ENCODE measurements at places on chromosomes 3 and 15.

DNA sequence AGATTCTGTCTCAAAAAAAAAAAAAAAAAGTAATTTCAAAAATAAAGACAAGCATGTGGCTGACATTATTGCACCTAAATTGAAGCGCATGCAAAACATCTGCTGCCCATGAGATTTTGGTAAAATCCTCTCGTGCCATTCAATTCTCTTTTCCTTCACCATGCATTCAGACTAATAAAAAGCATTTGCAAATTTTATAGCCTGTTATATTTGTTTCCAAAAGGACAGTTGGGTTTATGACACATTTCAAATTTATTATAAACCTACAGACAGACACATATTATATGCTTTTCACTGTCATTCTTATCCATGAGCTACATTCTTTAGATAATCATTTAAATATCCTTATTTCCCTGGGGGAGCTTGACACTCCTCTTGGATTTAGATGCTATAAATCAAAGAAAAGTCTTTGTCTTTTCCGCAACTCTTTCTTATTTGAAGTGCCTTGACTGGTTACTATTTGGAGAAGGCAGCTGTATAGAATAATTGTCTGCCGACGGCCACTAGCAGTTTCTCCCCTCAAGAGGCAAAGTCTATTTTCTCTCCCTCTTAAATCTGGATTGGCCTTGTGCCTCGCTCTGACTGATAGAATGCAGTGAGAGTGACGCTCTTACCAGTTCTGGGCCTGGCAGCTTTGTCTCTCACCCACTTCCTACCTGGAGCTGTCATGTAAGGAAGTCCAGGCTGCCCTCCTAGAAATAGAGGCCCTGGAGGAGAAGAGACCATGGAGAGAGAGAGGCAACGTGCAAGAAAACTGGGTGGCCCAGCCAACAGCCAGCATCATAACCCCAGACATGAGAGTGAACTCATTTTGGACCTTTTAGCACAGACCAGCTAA, 6.8 kb upstream of the LRIG1 start:
- DNase-seq = no peak

GRCh38 chr3:45705839-45706808, 16.9 kb downstream of the SACM1L start:
- no peak for DNase-seq

DNA sequence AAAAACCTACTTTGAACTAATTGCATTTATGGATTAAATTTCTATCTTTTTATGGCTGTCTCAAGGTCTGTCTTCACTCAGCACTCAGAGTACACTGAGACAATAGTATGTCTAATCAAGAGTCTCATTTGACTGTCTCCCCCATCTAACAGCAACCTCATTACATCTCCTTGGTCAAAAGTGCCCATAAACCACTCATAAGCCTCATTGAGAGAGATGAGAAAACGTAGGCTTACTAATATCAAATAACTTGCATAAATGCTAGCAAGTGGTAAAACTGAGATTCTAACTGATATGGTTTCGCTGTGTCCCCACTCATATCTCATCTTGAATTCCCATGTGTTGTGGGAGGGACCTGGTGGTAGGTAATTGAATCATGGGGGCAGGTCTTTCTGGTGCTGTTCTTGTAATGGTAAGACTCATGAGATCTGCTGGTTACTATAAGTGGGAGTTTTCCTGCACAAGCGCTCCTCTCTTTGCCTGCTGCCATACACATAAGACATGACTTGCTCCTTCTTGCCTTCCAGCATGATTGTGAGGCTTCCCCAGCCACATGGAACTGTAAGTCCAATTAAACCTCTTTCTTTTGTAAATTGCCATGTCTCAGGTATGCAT, 113.9 kb downstream of the TFDP2 start:
- DNase-seq = no peak

DNA sequence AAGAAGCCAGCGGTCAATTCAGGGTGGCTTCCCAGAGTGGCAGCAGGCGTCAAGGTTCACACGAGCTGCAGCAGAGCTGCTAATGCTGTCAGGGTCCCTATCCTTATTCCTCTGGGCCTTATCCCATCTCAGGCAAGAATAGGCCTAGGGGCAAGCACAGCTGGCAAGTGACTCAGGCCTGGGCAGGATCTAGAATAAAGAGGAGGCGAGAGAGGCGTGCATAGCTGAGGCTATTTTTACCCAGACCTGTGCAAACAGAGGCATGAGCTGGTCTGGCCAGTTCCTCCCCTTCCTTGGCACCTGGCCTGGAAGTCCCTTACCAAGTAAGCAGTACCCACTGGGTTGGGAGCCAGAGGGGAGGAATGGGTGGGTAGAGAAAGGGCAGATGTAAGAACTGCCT, 12.2 kb upstream of the VIPR1 start:
- DNase-seq = no peak

DNA sequence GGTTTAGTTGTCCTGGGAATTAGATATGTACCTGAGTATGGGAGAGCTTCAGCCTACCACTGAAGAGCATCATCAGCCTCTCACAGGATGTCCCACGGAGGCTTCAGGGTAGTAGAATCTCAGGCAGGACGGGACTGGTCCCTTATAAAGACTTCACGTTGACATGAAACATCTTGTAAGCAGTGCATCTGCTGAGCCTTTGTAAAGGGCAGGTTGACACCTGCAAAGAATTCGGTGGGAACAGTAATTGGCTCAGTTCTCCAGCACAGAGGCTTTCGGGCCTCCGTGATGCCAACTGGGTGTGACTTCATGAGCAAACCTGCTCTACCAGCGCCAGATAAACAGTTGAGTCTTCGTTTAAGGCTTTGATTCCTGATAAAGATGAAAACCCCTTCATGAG, 26.9 kb upstream of the AVEN start:
- DNase-seq = no peak

DNA sequence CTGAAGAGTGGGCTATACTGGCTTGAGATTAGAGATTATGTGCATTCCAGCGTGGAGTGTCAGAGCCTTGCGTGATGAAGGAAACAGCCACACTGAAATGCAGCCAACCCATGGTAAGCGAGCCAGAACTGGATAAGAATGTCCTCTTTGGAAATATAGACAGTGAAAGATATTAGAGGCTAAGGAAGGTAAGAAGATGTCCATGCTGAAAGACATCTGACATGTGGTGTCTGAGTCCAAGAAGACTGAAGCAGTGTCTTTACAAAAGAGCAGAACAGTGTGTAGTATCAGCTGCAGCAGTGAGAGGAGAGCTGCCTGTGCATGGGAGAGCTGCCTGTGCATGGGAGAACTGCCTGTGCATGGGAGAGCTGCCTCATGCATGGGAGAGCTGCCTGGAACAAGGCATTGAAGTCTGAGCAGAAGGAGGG, 672.2 kb downstream of the DIPK2A start:
- no peak for DNase-seq

GRCh38 chr15:41465822-41466421, 27.8 kb upstream of the ITPKA start:
- no peak for DNase-seq

DNA sequence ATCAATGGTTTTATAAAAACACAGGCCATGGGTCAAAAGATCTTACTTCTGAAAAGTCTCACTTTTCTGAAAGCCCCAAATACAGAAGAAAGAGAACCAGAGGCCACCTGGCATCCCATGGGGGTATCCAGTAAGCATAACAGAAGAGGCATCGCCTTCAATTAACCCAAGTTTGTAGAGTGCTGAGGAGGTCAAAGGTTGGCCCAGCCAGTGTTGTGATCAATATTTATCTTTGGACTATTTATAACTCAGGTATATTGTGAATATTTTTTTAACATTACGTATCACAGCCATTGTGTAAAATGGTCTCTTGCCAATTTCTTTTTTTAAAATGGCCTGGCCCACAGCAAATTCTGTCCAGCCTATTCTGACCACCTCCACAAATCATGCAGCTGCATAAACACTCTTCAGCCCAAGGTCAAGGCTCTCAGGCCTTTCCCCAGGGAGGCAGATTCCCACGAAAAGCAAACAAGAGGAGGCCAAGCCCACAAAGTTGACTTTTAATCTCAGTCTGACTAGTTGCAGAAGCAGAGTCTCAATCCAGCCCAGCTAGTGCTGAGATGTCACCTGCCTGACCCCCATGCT, 26.2 kb upstream of the SPTBN5 start:
- DNase-seq = no peak

DNA sequence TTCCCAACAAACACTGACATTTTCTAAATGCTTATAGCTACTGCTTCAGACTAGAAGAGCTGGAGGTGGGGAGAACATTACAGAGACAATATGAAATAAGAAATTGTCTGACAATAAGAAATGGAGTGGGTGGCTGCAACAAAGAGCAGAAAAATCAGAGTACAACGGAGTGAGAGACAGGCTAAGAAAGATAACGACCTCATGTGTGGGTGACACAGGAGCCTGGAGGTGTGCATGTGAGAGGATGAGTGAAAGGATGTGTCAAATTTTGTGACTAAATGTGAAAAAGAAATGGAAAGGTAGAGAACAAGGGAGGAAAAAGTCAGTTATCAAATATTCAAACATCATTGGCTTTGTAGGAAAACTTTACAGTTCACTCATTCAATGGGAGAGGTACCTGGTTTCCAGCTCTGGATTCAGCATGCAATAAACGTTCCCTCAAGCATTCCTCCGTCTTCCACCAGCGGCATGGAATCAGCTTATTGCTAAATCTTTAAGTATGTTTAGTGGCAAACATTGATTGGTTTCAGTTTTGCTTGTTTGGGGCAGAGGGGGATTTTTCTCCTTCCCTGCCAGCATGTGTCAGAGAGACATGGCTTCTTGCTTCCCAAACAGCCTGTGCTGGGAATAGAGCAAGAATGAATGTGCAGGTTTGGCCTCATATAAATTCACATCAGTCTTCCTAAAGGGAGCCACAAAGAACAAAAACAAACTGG, 103.8 kb upstream of the CHRM5 start:
- DNase-seq = no peak

- no peak for DNase-seq
Measured at GRCh38 chr3:138803006-138803653, 31.6 kb downstream of the PIK3CB start.

- no peak for DNase-seq
Measured at GRCh38 chr3:118075873-118076272, 958.8 kb downstream of the IGSF11 start.

GRCh38 chr3:4534906-4535305, 41.8 kb downstream of the ITPR1 start:
- DNase-seq = no peak

- DNase-seq = no peak
Measured at GRCh38 chr3:183764847-183765731, 60.3 kb downstream of the MAP6D1 start.

GRCh38 chr15:85759376-85759775, 35.3 kb downstream of the KLHL25 start:
- no peak for DNase-seq

DNA sequence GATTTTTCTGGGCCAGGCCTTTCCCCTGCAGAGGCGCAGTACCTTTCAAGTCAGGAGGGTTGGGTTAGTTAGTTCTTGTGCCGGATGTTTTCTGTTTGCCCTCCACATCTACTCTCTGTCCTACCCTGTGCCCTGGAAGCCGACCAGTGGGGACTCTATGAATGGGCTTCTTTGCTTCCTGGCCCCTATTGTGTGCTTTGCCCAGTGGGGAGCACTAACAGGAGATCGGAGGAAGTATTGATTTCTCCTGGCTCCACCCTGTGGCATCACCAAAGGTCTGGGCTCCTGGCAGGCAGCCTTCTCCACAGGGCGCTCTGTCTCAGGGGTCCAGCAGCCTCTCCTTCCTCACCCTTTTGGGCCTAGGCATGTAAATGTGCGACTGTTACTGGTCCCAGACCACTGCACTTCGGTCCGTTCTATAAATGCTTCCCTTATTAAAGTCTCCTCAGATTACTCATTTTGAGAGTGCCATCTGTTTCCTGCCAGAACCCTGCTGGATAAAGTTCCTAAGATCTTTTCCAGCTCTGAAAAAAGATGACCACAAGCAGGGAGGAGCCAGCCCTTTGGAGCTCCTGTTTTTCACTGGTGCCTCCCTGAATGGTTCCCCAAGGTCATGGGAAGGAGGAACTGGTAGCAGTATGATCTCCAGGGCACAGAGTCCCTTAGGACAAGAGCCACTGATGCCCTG, 44.5 kb downstream of the CTDSPL start:
- no peak for DNase-seq

DNA sequence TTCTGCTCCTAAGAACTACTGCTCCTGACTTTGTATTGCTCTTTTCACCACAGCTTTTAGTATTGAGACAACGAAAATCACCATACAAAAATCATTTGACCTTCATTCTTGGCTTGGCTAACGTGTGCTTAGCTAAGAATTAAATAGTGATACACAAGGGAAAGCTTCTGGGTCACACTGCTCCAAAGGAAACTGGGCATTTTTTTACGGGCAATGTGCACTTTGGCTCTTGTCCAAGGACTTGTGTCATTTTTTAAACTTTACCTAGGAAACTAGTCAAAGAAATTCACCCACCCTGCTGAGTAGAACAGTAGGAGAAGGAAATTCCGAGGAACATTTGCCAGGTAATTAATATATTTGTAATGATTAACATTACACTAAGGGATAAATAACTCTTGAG, 19.8 kb downstream of the WDR72 start:
- no peak for DNase-seq
